LHCN-M2 (cell line): ENCODE measurements at places on chromosomes 4 and X. TPM values are rescaled to one million over a fixed set of nuclear protein-coding genes. Genes with fewer than 3 reads are reported as not detected.

FABP2 gene
- total RNA-seq, result not detected in 2 replicates

GRCh38 chrX:144896323-144896722, 351.0 kb upstream of the SPANXN1 start:
- no peak for DNase-seq

OTUD6A gene
- total RNA-seq, result not detected in 2 replicates

SPANXA1 gene
- total RNA-seq, result not detected in 2 replicates

DNA sequence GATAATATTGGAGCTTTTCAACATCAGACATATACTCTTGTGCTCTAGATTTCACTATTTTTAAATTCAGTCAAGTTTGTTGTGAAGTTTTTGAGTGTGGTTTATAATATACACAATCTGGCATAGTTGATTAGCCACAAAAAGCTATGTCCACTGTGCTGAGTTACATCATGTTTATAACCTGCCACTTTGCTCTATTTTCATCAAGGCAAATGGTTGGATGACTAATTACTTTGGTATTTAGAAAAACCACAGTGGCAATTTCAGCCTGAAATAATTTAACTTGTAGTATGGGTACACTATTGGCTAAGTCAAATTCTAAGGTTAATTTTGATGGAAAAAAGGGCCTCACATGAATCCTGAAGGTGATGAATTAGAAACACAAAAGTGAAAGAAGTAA, 262.6 kb downstream of the C4orf33 start:
- peak; percentile 66 for DNase-seq

DIPK2B gene
- not detected in 2 replicates for total RNA-seq

GRCh38 chrX:9132036-9132638, 98.2 kb upstream of the FAM9B start:
- no peak for DNase-seq

GRIA2 gene
- total RNA-seq, result not detected in 2 replicates

TIGD4 gene
- total RNA-seq, result 0.06 and 0.63 TPM in 2 replicates

- peak; percentile 38 for DNase-seq
Observed at GRCh38 chrX:145735036-145735435, 82.6 kb upstream of the SLITRK2 start.

GPAT3 gene
- total RNA-seq, result 1.5 and 2.3 TPM in 2 replicates

- no peak for DNase-seq
Observed at GRCh38 chrX:150502091-150502490, 66.3 kb upstream of the MTM1 start.

MANBA gene
- 21.1 and 24.4 TPM in 2 replicates for total RNA-seq

RPS6KA6 gene
- 1.8 and 2.1 TPM in 2 replicates for total RNA-seq

LRPAP1 gene
- total RNA-seq, result 211 and 237 TPM in 2 replicates

DNA sequence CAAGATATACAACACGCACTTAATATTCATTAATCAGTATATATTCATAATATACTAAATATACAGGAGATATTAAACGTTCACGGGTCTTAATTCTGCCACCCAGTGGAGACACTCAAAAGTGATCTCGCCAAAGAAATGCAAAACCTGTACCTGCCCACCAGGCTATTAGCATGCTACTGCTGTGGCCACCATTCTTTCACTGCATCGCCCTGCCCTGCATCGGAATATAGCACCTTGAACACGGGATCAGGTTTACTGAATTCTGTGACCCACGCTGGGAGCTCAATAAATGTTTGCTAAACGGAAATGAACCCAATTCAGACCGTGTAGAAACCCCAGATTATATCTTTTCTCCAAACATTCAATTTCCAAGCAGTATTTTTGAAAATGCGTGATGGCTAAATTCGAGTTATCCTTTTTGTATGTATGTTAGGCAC, 840 bp upstream of the CLCN3 start:
- DNase-seq, result peak; percentile 54

DNA sequence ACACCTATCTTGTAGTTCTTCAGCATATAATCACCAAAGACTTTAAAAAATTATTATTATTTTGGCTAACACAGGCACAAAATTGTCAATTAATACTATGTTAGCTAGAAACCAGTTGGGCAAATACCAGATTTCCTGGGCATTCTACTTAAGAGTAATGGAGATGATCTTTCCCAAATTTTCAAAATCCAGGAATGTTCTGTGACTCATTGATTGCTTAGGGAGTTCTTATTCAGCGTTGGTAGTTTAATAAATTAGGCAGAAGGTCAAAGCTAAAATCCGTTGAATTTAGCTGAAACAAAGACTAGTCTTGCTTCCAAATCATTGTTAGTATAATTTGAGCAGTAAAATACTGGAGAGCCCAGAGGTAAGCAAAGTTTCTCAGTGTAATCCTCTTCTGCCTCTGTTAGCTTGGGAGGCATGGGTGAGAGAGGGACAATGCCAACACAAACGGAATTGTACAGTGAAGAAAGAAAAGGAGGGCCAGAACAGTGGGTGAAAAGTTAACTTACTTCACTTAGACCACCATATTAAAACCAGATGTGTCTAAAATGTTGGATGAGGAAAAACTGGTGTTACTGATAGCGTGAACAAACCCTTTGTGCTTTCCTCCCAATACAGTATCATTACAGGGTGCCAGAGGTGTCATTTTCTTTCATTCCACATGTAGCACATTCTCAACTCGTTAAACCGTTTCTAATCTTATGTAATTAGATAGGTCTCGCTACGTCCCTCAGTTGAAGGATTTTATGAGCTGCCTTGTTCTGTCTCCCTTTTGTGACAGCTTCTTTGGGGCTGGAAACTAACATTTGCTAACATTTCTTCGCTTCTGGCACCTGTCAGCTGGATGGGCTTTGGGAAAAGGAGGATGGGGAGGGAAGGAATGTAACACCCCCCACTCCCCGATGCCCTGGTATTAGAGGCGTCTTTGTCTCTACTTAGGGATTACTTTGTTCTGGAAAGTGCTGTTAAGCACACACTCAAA, 87.4 kb upstream of the CITED1 start:
- DNase-seq, result no peak

- peak; percentile 59 for DNase-seq
Observed at GRCh38 chr4:75107755-75108612, 175.1 kb downstream of the PARM1 start.

DNA sequence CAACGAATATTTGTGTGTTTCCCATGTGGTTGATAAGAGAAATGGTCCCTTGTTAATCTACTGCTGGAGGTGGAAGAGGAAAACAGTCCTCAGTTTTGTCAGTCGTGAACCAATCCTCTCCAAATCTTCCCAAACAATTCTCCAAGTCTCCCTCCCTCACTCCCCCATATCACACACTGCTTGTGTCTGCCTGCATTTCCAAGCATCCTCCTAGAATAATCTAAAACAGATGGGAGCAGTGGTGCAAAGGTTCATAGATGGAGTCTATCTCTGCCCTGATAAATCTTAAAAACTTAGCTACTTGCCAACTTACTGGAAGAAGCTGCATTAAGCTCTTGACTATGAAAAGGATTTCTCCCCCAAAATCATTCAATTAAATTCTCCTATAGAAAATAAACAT, 43.7 kb upstream of the SH3KBP1 start:
- no peak for DNase-seq

DNA sequence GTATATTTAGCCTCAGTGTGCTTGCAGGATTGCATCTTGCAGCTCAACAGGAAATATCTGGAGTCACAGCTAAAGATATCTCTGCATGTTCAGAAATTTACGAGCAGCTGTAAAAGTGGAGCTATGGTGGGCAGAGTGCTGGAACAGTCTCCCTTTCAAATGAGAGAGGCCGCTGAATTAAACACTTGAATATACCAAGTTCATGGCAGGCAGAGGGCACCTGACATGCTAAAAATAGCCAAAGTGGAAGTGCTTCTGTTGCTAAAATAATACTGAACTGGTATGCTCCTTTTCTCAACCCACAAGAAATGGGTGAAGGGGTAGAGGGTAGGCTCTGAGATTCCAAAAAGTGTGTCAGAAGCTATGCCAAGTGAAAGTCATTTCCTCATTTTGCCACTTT, 98.1 kb downstream of the MGST2 start:
- DNase-seq, result no peak

SORCS2 gene
- total RNA-seq, result 0.52 and 0.90 TPM in 2 replicates

ZNF182 gene
- total RNA-seq, result 2.7 and 3.8 TPM in 2 replicates

- DNase-seq, result peak; percentile 97
Observed at GRCh38 chr4:152106113-152106763, 345.4 kb upstream of the GATB start.

GPR78 gene
- 0.06 TPM in 1 of 2 replicates, not detected in the other for total RNA-seq

SRPX gene
- 182 and 185 TPM in 2 replicates for total RNA-seq

- no peak for DNase-seq
Observed at GRCh38 chr4:151460434-151460833, 51.5 kb downstream of the FHIP1A start.

RBM3 gene
- 162 and 170 TPM in 2 replicates for total RNA-seq

- DNase-seq, result no peak
Observed at GRCh38 chr4:149136951-149137620, 678.6 kb downstream of the IQCM start.

DNA sequence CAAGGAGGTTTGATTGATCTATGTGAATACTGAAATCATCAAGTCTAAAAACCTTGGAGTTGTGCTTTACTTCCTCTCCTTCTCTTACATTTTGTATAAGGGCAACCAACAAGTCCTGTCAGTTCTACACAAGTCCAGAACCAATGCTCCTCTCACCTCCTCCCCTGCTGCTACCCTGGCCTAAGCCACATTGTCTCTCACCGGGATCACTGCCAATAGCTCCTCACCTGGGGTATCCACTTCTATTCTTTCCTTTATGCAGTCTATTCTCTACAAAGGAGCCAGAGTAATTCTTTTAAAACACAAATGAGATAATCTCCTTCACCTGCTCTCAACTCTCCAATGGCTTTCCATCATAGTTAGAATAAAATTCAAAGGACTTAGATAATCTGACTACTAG, 13.3 kb upstream of the ARHGEF6 start:
- no peak for DNase-seq

ELOVL6 gene
- total RNA-seq, result 10.4 and 10.7 TPM in 2 replicates

SMIM43 gene
- 3.3 and 5.8 TPM in 2 replicates for total RNA-seq

GRCh38 chr4:52643785-52644244, 15.3 kb downstream of the USP46 start:
- DNase-seq, result peak; percentile 24
